ENCODE measurements at places on chromosomes 5 and 9.

DNA sequence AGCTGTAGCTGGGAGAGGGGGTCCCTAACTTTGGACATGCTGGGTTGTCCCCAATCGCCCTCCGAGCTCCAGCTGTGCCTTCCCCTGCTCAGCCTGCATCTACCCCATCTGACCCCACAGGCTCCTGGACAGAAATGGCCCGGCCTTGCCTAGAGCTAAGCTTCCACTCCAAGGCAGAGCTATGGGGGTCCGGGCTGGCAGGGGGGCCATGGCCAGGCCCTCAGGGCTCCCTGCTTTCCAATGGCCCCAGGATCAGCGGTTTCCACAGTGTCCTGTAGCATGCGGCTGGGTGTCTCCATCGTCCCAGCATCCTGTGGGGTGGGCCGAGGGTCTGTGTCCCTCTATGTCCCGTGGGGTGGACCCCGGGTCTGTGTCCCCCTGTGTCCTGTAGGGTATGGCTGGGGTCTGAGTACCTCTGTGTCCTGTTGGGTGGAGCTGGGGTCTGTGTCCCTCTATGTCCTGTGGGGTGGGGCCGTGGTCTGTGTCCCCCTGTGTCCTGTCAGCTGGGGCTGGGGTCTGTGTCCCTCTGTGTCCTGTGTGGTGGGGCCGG, 130.6 kb downstream of the RXRA start:
- DNase-seq, result no peak

DNA sequence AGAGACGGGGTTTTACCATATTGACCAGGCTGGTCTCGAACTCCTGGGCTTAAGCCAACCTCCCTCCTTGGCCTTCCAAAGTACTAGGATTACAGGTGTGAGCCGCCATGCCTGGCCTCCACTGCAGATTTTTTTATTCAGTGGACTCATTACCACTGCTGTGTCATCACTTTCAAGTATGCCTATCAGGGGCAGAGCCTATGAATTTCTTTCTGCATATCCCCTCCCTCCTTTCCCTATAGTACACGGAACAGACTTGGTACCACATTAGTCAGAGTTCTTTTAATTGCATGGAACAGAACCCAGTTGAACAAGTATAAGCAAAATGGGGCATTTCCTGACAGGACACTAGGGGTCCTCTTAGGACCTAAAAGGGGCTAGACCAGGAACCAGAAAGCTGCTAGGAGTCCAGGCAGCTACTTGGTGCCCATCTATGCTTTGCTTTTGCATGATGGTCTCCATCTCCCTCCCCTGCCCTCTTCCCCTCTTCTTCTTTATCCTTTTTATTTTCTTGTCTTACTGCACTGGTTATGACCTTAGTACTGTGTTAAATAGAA, 5.8 kb downstream of the BSPRY start:
- no peak for DNase-seq

DNA sequence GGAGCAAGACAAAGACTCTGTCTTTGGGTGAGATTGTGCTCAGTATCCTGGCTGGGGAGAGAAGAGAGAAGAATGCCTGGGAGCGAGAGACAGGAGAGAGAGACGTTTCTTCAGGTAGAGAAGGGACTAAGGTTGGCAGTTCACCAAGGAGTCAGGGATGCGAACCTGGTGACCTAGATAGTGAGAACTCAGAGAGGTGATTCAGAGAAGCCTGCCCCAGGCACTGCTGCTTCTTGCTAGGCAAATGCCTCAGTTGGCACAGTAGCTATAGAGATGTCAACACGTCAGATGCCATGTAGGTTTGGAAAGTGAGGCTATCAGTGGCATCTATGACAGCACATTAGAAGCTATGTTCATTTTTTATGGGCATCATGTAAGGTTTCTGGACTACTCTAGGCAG, 231.6 kb upstream of the VLDLR start:
- DNase-seq, result no peak

DNA sequence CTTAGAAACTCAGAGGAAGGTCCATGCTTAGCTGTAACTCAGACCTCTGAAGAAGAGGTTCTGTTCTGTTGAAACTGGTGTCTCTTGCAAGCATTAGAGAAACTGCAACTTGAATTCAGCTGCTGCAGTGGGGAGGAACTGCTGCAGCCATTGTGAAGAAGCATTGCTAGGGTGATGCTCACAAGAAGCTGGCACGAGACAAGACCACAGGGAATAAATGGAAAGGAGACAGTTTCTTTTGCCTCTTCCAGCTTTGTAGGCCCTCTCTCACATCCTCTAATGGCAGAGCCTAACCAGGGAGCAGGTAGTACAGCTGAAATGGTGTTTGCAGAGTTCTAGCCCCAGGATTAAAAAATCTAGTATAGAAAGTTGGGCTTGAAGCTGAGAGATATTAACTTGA, 148.0 kb upstream of the DMAC1 start:
- DNase-seq, result no peak

GRCh38 chr9:7976167-7976755, 176.7 kb upstream of the DMAC1 start:
- peak; percentile 10 for DNase-seq

DNA sequence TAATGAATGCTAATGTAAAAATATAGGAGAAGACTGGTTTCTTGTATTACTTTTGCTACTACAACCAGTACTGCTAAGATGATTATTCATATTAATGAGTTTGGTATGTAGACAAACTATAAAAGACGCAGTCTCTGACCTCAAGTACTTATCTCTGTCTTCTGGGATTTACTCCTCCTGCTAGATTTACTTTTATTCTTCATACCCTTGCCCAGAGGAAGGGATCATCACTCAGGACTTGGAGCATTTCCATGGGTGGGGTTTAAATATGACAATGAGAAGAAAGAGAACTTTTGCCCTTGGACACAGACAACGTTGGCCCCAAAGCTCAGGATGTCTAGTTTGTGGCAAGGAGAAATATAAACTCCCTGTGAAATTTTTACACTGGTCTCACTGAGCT, 126.1 kb downstream of the BNC2 start:
- no peak for DNase-seq

DNA sequence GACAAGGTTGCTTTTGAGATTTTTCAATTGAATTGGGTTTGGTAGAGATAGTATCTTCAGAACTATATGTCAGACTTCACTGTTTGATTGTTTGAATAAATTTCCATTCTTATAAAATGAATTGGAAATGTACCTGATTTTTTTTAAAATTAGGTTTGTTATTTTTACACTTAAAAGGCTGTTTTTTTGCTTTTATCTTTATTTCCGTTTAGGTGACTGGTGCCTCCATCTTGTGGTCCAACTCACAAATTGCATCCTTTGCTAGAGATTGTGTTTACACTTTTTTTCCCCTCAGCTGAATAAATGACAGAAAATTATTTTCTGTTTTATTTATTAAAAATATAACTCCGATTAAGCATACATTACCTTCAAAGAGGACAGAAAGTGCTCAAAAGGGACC, 15.6 kb downstream of the NDUFAF2 start:
- no peak for DNase-seq

DNA sequence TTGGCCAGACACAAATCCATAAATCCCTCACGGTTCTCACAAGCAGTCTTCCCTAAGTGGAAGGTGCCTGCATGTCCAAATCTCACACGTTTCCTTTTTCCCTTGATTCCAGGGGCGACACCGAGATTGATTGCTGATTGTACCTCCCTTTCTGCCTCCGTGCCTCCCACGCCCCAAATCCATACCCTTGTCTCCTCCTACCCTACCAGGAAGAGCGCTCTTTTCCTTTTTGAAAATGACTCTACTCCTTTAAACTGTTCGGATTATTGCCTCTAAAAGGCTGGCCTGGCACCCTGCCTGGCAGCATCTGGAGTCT, 4.5 kb downstream of the STC2 start:
- no peak for DNase-seq

DNA sequence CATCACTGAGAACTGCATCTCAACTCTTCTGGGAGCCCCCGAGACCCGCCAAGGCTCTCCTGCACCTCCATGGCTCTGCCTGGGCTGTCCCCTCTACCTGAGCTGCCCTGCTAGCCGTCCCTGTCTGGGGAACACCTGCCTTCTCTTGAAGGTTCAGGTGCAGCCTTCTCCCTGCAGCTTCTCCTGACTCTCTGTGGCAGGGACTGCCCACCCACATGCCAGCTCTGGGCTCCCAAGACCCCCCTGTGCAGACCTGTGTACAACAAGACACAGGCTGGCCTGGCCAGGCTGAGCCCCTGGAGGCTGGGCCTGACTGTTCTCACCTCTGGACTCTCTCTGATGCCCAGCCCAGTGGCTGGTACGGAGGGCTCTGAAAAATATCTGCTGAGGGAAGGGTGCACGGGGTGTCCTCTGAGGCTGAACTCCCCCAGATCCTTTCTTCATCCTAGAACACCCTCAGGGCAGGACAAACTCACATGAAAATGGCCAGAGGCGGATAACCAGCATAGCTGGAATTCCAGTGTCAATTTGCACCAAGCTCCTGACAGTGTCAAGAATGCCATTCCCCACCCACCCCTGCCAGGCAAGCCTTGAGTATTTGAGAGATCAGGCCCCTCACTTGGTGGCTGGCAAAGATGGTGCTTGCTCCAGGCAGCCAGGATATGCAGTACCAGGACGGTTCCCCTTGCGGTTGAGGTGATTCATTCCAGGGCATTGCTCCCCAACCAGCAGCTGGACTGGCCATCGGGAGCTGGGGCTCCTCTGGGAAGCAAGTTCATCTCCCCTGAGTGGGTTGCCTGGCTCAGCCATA, 40.9 kb upstream of the SLC25A51 start:
- no peak for DNase-seq

- DNase-seq, result no peak
These were observed 15.7 kb downstream of the TMEM8B start for GRCh38 chr9:35844628-35845270.

All from stimulated activated CD8-positive, alpha-beta memory T cell treated with anti-CD3 and anti-CD28 coated beads, Interleukin-15, amount 100 ng/mL, for 4 hours (primary cell).